Spleen (tissue), 13 donors: ENCODE measurements at places on chromosomes 5 and 9.
A peak's percentile ranks its signal among the peaks of the same experiment; 100 is the strongest.

- no peak for DNase-seq
Observed at GRCh38 chr5:125274938-125275724, 528.7 kb upstream of the ZNF608 start.

- DNase-seq, result no peak
Observed at GRCh38 chr9:19174127-19174912, 47.0 kb upstream of the PLIN2 start.

DNA sequence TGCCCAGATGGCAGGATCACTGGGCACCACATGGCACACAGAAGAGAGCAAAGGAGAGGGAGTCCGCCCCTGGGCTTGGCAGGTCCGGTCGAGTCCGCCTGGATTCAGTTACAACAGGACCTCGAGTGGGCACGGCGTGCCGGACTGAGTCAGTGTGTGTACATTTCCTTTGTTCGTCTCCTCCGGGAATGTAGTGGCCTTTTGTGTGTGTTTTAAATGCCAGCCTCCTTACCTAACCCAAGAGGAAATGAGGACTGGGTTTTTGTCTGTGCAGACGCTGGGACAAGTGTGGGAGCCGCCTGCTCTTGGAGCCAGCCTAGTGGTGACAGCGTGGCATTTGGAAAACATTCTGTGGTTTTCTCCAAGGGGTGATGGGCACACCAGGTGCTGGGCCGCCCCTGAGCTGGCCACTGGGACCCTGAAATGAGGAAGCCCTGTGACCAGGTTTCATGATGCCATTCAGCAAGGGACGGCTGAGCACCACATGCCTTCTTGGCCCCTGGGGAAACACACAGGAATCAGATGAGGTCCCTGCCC, 9.6 kb downstream of the NEK6 start:
- DNase-seq, result peak; percentile 81

DNA sequence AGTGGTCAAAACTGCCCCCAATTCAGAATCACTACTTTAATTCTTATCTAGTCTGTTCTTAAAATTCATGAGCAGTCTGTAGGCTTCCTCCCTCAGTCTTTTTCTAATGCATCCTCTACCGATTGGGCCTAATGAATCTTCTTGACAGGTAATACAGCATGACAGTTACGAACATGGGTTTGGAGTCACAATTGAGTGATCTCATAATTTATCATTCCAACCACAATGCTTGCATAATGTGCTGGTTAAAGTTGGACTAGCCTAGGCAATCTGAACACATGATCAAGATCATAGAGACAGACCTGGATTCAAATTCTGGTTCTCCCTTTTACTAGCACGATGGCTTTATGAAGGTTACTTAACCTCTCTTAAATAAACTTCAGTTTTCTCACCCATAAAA, 33.1 kb upstream of the SETD9 start:
- no peak for DNase-seq

GRCh38 chr5:159519365-159519764, 189.1 kb upstream of the IL12B start:
- DNase-seq, result no peak
